ENCODE measurements at places on chromosomes 13 and 19.

GRCh38 chr13:19713186-19713965 is 69.4 kb downstream of the PSPC1 start:
- DNase-seq: no peak

- no peak for DNase-seq
Observed at GRCh38 chr13:63381078-63381859, 1965.6 kb upstream of the PCDH20 start.

- DNase-seq: peak; percentile 77
Observed at GRCh38 chr19:3573858-3574637, 1.3 kb downstream of the HMG20B start.

DNA sequence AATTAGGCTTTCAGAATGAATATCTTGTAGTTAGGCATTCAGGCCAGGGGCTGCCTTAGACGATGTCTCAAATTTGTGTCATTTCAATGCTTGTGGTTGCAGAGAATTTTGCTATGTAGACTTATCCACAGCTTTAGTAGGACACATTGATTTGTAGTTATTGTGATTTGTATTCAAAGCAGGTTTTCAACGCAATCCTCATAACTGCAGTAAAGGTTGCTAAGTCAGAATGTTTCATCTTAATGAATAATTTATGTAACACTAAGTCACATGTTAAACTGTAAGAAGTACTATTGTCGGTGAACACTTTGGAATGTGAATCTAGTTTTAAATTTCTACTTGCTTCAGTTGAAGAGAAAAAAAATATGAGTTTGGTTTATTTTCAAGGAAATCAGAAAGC is 1117.2 kb upstream of the SPRY2 start:
- DNase-seq: no peak

DNA sequence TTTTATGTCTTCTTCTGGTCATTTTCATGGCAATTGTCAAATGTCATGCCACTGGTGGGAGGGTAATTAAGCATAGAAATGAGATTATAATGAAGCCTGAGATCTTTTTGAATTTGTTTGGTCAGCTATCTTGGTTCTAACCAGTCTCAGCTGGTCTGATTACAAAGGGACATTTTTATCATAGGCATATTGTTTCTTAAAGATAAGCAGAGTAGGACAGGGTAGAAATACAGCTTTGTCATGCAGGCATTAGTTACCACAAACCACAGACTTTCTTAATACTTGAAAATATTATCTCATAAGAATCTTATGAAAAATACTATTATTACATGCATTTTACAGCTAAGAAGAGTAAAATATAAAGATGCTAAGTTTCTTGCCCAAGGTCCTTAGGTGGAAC is 1761.5 kb downstream of the PCDH9 start:
- DNase-seq: no peak

- no peak for DNase-seq
Observed at GRCh38 chr13:40208517-40208916, 457.9 kb downstream of the FOXO1 start.

DNA sequence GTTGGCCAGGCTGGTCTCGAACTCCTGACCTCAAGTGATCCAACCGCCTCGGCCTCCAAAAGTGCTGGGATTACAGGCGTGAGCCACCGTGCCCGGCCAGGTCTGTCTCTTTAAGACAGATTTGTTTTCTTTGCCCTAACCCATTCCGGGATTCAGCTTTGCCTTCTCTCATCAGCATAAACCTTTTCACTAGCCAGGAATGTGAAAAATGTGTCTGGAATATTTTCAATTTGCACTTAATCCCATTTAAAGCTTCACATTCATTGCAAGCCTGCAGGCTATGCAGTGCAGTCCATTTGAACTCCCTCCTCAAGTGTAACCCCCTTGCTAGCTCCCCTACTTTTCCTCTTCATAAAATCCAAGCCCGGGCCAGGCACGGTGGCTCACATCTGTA is 880 bp upstream of the TMEM160 start:
- DNase-seq: no peak

DNA sequence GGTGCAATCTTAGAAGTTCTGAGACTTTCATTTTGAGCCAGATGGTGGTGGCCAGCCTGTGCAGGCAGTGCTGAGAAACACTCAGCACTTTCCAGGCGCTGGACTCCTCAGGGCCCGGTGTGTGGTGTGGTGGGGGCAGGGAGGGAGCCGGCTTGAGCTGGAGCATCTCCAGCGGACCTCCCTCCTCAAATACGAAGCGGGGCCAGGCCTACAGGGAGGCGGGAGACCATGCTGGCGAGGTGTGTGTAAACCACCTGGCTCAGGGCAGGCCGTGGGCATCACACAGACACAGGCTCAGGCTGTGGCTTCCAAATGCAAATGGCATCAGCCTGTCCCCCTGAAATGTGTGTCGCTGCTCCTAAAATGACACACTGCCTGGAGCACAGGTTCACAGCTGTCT is 33.3 kb upstream of the RANBP3 start:
- no peak for DNase-seq

GRCh38 chr13:83223546-83223945 is 658.7 kb downstream of the SLITRK1 start:
- no peak for DNase-seq

- no peak for DNase-seq
Observed at GRCh38 chr19:13699786-13700185, 64.5 kb upstream of the MRI1 start.

DNA sequence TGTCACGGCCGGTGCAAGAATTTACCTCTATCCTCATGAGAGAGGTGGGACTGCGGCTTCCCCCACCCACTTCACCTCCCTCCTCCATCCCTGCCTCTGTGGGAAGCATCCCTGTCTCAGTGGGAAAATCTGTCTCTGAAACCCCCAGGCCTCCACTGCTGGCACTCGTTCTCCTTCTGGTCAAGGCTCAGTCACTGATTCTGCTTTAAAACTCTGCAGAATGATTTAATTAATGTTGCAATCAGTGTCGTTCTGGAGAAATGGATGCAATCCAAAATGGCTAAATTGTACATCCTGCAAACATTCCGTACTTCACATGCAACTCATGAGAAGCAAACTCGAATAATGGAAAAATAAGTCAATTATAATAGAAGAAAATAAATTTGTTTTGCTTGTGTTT is 5.6 kb downstream of the RASL11A start:
- no peak for DNase-seq

DNA sequence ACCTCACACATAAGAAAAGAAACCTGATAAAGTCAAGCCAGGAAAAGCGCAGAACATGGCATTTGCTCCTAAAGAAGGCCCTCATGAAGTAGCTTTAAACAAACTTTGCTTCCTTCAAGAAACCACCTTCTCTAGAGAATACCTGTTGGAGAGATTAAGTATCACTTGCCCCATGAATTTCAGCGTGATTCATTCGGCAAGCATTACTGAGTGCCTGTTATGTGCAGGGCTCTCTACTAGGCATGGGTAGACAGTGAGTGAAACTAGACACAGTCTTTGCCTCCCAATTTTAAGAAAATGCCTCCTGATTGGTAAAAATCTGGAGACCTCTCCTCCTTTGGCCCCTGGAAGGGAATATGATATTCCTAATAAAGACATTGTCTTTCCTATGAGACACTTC is 475.8 kb upstream of the NBEA start:
- no peak for DNase-seq

GRCh38 chr13:80214521-80214991 is 126.4 kb downstream of the SPRY2 start:
- no peak for DNase-seq

DNA sequence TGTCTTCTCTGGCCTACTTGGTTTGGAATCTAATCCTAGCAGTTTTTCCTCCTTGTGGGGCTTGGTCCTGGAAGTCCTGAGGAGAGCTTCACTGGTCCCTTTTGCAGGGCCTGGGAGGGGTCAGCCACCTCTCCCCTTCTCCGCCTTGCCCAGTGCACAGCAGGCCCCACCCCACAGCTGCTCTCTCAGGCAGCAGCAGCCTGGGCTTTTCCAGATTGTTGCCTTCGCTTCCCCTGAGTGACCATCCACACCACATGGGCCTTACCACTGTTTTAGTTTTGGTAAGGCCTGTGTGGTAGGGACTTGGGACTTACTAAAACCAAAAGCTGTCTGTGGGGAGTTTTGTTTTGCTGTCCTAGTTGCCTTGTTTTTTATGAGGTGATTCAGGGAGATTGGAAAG is 11.5 kb downstream of the MPHOSPH8 start:
- no peak for DNase-seq

GRCh38 chr19:2051773-2052704 is 995 bp upstream of the MKNK2 start:
- no peak for DNase-seq

DNA sequence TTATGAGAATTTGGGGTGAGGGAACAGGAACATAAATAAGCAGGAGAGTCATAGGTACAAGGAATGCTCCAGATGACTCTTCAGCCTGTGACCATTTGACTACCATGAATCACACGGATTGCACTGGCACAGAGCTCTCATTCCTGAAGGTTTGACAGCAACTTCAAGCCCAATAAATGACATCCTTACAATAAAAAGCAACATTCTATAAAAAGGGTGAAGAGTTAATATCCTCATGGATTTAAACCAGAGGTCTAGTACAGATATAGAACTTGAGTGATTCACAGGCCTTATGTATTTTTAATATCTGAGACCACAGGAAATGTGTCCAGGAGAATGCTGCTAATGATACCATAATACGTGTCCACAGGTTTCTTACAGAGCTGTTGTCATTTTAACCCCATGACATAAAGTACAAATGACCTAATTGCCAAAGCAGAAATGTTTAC is 158.1 kb downstream of the IRS2 start:
- DNase-seq: no peak

DNA sequence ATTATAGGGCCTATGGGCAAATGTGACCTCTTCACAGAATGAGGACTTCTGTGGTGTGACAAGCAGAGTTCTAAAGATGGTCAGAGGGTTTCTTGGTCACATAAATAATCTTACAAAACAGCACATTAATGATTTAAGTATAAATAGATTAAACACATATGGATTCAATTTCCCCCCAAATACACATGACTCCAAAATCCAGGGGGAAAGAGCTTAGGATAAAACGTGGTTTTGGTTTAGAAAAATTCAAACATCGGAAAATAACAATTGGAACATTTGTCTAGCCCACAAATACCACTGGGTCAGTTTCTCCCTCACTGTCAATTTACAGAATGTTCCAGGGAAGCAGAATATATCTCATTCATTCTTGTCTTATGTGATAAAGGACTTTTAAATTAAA is 283.1 kb downstream of the COG6 start:
- no peak for DNase-seq

DNA sequence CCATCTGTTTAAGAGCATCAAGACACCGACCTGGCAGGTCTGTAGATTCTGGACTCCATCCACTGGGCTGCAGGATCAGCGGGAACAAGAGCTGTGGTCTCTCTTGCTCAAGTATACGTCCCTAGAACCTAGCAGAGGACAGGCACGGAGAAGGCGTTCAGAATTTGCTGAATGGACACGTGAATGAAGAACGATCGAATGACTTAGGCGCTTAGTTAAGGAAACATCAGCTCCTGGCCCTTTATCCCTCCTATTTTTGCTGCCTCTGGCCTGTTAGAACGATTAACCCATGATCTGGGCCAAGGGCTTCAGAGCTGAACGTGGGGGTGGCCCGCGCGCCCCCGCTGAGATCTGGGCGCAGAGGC is 953 bp downstream of the DZIP1 start:
- DNase-seq: peak; percentile 43

- DNase-seq: no peak
Observed at GRCh38 chr13:80865329-80865728, 524.4 kb upstream of the SPRY2 start.

DNA sequence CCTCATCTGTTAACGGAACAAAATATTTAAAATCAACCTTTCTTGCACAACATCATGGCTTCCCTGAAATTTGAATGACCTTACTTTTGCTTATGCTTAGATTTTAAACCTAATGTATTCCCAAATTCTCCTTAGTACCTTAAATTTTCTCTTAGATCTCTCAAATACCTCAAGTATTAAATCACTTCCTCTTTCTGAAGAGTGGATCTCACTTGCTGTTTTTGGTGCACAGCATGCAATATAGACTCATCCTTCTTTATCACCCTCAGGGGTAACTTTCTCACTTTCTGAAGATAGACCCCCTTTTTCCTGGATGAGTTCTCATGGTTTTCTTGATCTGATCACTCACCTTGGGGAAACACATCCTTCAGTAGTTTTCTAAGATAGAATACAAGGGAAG is 871.7 kb downstream of the DACH1 start:
- no peak for DNase-seq

DNA sequence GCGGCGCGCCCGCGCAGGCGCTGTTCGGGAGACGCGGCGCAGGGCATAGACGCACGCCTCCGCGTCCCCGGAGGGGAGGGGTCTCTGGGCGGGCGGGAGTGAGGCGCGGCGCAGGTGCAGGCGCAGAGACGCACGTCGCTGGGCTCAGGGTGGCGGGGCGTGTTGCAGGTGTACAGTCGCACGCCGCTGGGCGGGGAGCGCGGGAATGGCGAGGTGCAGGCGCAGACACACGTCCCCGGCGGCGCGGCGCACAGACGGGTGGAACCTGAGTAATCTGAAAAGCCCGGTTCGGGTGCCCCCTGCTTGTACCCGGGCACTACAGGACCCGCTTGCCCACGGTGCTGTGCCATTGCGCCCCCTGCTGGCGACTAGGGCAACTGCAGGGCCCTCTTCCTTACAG is 44.7 kb downstream of the PLPP2 start:
- no peak for DNase-seq

- DNase-seq: no peak
Observed at GRCh38 chr19:14559916-14560775, 11.7 kb downstream of the NDUFB7 start.

DNA sequence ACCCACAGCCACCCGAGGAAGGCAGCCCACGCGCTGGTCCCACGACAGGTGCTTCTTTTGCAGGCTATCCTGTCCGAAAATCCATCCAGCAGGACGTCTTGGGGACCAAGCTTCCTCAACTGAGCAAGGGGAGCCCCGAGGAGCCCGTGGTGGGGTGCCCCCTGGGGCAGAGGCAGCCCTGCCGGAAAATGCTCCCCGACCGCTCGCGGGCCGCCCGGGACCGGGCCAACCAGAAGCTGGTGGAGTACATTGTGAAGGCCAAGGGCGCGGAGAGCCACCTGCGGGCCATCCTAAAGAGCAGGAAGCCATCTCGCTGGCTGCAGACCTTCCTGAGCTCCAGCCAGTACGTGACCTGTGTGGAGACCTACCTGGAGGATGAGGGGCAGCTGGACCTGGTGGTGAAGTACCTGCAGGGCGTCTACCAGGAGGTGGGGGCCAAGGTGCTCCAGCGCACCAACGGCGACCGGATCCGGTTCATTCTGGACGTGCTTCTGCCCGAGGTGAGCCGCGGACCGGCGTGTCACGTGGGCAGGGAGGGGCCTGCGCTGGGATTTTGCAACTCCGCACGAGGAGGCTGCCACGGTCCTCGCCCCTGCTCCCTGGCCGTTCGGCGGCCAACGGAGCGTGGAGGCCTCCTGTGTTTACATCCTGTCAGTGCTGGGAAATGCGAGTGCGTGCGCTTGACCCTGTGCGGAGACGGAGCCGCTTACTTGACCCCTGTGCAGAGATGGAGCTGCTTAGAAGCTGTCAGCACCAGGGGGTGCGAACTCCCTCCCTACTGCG is 12.9 kb upstream of the NDUFS7 start:
- no peak for DNase-seq

DNA sequence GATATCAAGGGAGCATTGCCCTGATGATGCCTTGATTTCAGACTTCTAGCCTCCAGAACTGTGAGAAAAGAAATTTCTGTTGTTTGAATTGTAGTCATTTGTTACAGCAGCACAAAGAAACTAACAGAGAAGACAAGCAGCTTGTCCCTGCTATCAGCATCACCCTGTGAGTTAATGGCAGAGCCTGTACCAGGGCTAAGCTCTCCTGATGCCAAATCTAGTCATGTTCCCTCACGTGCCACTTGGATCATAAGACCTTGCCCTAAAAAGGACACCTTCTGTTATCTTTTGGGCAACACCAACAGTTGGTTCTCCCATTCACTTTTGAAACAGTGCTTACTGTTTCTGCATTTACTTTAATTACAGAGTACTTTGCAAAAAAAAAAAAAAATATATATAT is 14.8 kb downstream of the RCBTB2 start:
- DNase-seq: no peak

Data from NCI-H2171 treated with DMSO at 0.1 percent for 48 hours (cell line).